ENCODE measurements at places on chromosomes 5 and 9.

- no peaks in the 10 kb centered on the region for H3K27me3 ChIP-seq
- no peak for DNase-seq
- H3K36me3 ChIP-seq: no peaks in the 10 kb centered on the region
- no peak overlapping the region for H3K4me3 ChIP-seq
Measured at GRCh38 chr9:69115621-69116020, 58.5 kb upstream of the TJP2 start.

DNA sequence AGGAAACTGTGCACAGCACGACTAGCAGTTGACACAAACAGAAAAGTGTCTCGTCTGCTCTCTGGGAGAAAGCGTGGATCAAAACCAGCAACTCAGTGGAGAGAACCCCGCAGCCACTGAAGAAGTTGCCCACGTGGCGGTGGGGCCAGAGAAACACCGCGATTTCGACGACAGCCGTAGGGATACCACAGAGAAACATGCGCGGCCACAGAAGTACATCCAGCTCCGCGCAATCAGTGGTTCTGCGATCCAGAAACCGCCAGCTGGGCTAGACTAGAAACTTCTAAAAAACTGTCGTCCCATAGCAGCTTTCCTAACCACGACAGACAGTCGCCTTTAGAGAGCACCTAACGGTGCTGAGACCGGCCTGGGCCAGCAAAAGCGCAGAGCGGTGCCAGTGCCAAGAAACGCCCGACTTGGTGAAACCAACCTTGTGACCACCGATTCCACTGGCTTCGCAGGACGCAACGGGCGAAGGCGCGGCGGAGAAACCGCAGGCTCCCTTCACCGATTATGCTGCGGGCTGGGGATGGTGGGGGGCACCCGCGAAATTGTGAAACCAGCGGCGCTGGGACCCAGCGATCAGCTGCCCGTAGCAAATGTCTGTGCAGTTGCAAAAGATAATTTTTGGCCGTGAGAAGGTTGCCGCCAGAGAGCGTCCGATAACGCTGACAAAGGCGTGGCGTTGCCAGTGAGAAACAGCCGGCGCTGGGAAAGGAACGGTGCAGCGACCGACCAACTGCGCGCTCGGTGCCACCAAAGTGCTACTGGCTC, 2.7 kb upstream of the ANXA2R start:
- peak; percentile 67 for DNase-seq
- H3K4me1 ChIP-seq: no peaks in the 10 kb centered on the region
- H3K36me3 ChIP-seq: no peaks in the 10 kb centered on the region
- H3K27ac ChIP-seq: peak overlapping the region; percentile 60
- H3K27me3 ChIP-seq: no peaks in the 10 kb centered on the region

DNA sequence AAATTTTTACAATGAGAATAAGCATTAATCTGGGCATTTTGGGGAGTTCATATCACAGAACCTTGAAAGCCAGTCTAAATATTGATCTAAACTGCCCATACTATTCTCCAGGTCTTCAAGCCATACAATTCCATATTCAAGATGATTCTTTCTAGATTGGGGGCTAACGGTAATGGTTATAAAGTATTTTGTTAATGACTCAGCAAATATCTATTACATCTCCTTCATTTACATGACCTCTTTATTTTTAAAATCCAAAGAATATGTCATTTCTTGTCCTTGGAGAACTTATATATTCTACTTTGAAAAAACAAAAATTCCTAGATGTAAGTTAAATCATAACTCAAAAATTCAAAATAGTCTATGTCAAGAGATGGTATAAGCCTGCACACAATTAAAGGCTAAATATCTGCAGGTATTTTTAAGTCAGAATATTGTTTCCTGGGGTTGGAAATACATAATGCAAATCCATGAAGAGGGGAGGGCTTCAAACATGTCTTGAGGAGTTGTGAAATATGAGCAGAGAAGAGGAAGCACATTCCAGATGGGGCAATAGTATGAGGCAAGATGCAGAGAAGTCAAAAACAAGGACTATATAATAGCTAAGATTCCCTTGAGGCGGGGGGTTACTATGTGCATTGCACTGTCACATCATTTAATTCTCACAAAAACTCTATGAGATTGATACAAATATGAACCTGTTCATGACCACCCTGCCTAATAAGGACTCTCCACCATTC, 526.4 kb downstream of the NR2F1-AS1 start:
- H3K4me3 ChIP-seq: no peak overlapping the region
- no peak for DNase-seq
- no peak overlapping the region for H3K27ac ChIP-seq
- H3K36me3 ChIP-seq: no peaks in the 10 kb centered on the region
- H3K27me3 ChIP-seq: no peaks in the 10 kb centered on the region

DNA sequence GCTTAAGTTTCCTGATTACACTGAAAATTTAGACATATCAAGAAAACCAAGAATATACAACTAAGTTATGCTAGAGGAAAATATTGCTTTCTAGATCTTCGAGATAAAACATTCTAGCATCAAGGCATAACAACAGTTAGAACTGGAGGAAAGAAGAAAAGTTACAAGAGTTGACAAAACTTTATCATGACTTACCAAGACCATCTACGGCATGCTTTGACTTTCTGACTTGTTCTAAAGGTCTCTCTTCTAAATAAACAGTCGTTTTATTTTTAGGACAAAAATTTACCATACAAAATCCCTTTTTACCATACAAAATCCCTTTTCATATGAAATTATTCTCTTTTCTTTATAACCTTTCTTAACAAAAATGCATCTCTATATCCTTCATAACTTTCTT, 1110.1 kb upstream of the CDH10 start:
- H3K36me3 ChIP-seq: no peaks in the 10 kb centered on the region
- no peak overlapping the region for H3K4me3 ChIP-seq
- no peaks in the 10 kb centered on the region for H3K4me1 ChIP-seq

DNA sequence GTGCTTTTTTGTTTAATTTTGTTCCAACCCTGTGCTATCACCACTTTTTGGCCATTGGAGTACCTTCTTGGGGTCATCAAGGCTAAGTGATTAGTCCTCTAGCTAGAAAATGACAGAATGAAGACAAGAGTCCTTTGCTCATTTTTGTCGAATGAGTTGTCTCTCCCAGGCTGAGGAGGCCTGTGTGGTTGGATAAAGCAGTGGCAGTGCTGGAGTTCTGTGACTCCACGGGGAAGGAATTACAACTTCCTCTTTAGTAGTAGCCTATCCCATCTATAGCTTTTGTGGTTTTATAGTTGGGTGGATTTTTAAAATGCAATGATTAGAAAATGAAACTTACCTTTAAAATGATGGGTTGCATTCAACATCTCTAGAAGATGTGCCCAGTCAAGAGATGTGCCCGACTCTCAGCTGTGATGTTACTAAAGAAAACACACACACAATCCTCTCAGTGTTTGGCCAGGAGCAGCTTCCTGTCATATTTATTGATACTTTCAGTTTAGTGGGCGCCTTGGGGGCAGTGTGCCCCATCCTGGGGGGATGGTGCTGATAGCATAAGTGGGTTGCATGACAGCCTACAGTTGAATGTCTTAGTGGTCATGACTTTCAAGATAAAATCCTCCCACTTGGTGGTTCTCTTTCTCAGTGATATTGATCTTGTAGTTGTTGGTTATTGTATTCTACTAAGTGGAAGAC, 11.9 kb downstream of the OTULINL start:
- H3K27me3 ChIP-seq: no peaks in the 10 kb centered on the region
- DNase-seq: no peak
- H3K4me1 ChIP-seq: no peaks in the 10 kb centered on the region
- H3K4me3 ChIP-seq: no peak overlapping the region
- H3K36me3 ChIP-seq: no peaks in the 10 kb centered on the region

- no peak overlapping the region for H3K4me3 ChIP-seq
- H3K36me3 ChIP-seq: no peaks in the 10 kb centered on the region
- no peak for DNase-seq
- H3K27me3 ChIP-seq: no peaks in the 10 kb centered on the region
- H3K4me1 ChIP-seq: peaks cover 10% of the 10 kb centered on the region
- H3K27ac ChIP-seq: no peak overlapping the region
Measured at GRCh38 chr9:75912951-75913350, 22.5 kb downstream of the PCSK5 start.

GRCh38 chr5:72947498-72947897, 8.3 kb upstream of the FCHO2 start:
- DNase-seq: no peak
- no peaks in the 10 kb centered on the region for H3K27me3 ChIP-seq
- no peaks in the 10 kb centered on the region for H3K36me3 ChIP-seq
- no peak overlapping the region for H3K4me3 ChIP-seq
- H3K27ac ChIP-seq: no peak overlapping the region
- H3K4me1 ChIP-seq: peaks cover 19% of the 10 kb centered on the region

- H3K4me1 ChIP-seq: peaks cover 42% of the 10 kb centered on the region
- DNase-seq: no peak
- H3K4me3 ChIP-seq: no peak overlapping the region
- H3K27me3 ChIP-seq: no peaks in the 10 kb centered on the region
- H3K36me3 ChIP-seq: no peaks in the 10 kb centered on the region
Measured at GRCh38 chr9:72440378-72440777, 75.4 kb upstream of the ZFAND5 start.

DNA sequence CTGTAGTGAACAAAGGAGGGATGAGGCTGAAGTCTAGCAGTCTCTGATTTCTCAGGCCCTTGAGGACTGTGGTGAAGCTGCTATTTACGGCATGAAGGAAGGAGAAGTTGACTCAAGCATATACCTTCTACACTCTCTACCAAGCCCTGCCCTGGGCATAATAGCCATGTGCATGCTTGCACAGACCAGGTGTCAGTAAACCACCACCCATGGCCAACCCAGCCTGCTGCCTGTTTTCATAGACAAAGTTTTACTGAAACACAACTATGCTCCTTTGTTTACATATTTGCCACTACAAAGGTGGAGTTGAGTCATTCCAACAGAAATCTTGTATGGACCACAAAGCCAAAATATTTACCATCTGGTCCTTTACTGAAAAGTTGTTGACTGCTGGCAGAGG, 126.9 kb downstream of the PAPPA start:
- H3K36me3 ChIP-seq: no peaks in the 10 kb centered on the region
- H3K27ac ChIP-seq: no peak overlapping the region
- no peak for DNase-seq
- no peak overlapping the region for H3K4me3 ChIP-seq
- H3K4me1 ChIP-seq: no peaks in the 10 kb centered on the region

DNA sequence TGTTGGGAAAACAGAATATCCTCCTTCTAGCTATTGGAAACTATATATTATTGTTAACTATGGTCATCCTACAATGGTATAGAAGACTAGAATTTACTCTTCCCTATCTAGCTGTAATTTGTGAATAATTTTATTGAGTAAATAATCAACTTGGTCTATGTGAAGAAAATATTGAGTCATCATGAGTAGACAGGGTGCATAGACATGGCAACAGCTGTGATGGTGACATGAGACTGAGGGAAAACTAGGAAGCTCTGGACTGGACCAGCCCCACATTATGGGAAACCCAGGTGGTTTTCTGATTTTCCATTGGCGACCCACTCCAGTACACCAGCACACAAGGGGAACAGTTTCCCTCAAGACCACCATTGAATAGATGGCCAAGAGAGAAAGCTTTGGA, 95.0 kb downstream of the APBA1 start:
- H3K27ac ChIP-seq: no peak overlapping the region
- no peaks in the 10 kb centered on the region for H3K4me1 ChIP-seq
- no peak for DNase-seq
- H3K36me3 ChIP-seq: no peaks in the 10 kb centered on the region

- no peaks in the 10 kb centered on the region for H3K4me1 ChIP-seq
- no peak overlapping the region for H3K27ac ChIP-seq
- no peak for DNase-seq
Measured at GRCh38 chr5:130280528-130281217, 376.4 kb downstream of the CHSY3 start.

DNA sequence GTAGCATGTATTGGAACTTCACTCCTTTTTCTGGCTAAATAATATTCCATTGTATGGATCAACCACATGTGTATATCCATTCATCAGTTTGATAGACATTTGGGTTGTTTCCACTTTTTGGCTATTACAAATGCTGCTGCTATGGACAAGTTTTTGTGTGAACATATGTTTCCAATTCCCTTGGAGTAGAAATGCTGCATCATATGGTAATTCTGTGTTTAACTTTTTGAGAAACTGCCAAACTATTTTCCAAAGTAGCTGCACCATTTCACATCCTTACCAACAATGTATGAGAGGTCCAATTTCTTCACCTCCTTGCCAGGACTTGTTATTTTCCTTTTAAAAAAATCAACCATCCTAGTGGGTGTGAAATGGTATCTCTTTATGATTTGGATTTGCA, 8.4 kb downstream of the FRRS1L start:
- H3K27ac ChIP-seq: no peak overlapping the region
- H3K36me3 ChIP-seq: no peaks in the 10 kb centered on the region
- no peaks in the 10 kb centered on the region for H3K4me1 ChIP-seq
- H3K4me3 ChIP-seq: no peak overlapping the region
- no peaks in the 10 kb centered on the region for H3K27me3 ChIP-seq

GRCh38 chr9:4967523-4967922, 17.5 kb upstream of the JAK2 start:
- no peak for DNase-seq

- no peaks in the 10 kb centered on the region for H3K4me1 ChIP-seq
- no peaks in the 10 kb centered on the region for H3K27me3 ChIP-seq
- no peak for DNase-seq
- H3K36me3 ChIP-seq: no peaks in the 10 kb centered on the region
- H3K27ac ChIP-seq: no peak overlapping the region
Measured at GRCh38 chr5:22549876-22550671, 303.1 kb downstream of the CDH12 start.

DNA sequence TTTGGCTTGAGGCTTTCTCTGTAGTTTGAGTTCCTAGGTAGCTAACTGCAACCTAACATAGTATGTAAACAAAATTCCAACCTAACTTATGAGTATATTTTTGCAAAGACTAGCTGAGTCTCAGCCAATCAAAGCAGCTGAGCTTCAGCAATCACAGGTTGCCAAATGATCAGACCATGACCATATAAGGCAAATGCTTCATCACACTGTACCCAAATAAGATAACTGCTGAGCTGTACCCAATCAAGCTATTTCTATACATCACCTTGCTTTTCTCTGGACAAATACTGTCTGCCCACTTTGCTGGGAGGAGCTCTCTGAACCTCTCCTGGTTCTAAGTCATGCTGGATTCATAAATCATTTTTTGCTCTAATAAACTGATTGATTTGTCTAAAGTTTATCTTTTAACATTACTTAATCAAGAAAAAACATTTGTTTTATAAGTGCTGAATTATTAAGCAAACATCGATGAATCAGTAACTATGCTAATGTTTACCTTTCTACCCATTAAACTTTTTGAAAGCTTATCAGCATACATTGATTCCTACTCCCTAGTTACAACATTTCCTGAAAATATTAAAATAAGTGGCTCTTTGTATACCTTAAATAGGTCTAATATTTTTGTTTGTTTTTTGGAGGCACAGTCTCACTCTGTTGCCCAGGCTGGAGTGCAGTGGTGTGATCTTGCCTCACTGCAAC, 129.7 kb upstream of the PCA3 start:
- no peaks in the 10 kb centered on the region for H3K36me3 ChIP-seq
- H3K27me3 ChIP-seq: no peaks in the 10 kb centered on the region
- H3K4me3 ChIP-seq: no peak overlapping the region
- peak overlapping the region; percentile 58 for H3K27ac ChIP-seq
- H3K4me1 ChIP-seq: peaks cover 16% of the 10 kb centered on the region
